Stimulated activated CD4-positive, alpha-beta T cell treated with anti-CD3 and anti-CD28 coated beads, Interleukin-1b, Interleukin-23, amount 100 ng/mL, for 1 hour (primary cell): ENCODE measurements at places on chromosomes 2 and 18.

DNA sequence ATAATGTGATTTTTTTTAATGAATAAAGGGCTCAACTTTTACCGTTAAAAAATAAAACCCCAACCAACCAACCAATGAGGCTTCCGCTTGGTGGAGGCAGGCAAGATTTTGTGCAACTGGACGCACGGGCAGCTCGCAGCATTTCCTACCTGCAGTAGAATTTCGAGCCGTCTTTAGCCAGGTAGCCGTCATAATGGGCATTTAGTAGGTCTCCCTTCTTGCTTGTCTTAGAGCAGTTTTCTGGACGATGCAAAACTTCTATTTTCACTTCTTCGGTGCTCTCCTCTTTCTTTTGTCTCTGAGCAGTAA is 316 bp downstream of the FKBP7 start:
- DNase-seq: no peak

GRCh38 chr18:31206787-31207381 is 44.2 kb upstream of the DSC1 start:
- DNase-seq: no peak

DNA sequence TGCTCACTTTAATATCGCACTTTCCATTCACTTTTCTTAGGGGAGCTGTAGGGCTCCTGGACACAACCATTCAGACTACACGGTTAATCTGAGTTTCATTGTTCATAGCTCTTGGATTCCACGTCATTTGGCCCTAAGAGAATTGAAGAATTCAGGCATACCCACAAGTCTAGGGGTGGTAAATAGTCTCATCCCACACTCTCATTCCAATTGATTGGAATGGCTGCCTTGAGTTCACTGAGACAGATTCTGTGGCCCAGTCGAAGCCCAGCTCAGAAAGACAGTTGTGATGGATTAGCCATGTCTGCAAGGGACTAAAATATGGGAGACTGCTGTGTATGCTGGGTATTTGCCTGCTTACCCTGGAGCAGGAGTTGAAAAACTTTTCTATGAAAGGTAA is 124.6 kb downstream of the TFCP2L1 start:
- DNase-seq: no peak

DNA sequence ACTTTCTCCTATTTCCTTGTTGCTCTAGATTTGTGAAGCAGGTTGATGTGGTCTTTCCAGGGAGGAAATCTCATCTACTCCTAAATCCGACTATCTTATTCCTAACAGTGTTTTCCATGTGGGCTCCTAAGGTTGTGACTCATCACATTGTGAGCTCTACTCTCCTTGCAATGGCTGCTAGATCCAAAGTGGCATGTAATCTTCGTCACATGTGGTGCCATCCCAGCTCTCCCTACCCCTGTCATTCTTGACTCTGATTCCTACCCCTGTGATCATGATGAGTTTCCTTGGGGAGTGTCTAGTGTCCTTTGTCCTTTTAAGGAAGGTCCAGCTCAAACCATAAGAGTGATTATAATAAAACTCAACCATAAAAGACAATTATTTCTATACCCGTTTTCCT is 47.3 kb upstream of the GULP1 start:
- no peak for DNase-seq

- no peak for DNase-seq
Observed at GRCh38 chr18:505483-506122, 5.1 kb upstream of the COLEC12 start.
